ENCODE measurements at places on chromosomes 5 and 9. TPM values are rescaled to one million over a fixed set of nuclear protein-coding genes. Genes with fewer than 3 reads are reported as not detected.

Gene TRIP13
- total RNA-seq: 16.8 TPM

Gene PSD2
- total RNA-seq: not detected

GRCh38 chr9:133604214-133604613, 5.0 kb downstream of the FAM163B start:
- DNase-seq: no peak

DNA sequence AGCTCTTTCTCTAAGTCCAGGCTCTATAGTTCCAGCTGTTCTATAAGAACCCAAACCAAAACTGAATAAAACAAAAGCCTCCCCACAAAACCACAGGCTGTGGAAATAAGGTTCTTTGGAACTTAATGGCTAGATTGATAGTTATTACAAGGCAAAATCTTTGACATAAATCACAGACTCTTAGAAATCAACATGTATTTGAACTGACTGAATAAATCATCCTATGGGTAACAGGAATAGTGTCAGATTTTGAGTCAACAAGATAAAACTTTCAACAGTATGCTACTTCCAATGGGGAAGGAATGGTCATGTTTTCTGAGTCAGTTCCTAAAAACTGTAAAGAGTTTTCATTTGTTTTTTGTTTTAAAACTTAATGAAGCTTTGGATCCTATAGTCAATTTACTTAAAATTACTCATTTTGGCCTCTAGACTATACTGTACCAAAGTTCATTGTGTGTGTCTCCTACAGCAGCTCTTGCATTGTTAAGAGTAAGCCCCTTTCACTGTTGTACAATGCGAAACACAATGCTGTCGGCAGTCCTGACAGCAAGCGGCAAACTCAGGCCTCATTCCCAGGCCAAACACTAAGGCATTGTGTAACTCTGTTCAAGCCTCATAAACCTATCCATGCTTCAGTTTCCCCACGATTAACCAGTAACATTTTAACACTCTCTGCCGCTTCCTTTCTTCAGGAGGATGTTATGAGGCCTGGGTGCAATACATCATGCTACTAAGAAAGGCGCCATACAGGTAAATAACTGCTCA, 134.1 kb downstream of the ARL15 start:
- no peak for DNase-seq

GRCh38 chr5:1667648-1668140, 131.9 kb downstream of the MRPL36 start:
- no peak for DNase-seq

GRCh38 chr9:2755285-2755684, 38.0 kb downstream of the KCNV2 start:
- no peak for DNase-seq

- no peak for DNase-seq
Measured at GRCh38 chr5:133406208-133406976, 205.9 kb downstream of the FSTL4 start.

Measured in fibroblast of villous mesenchyme (primary cell).